ENCODE measurements at places on chromosomes 5 and 9.

DNA sequence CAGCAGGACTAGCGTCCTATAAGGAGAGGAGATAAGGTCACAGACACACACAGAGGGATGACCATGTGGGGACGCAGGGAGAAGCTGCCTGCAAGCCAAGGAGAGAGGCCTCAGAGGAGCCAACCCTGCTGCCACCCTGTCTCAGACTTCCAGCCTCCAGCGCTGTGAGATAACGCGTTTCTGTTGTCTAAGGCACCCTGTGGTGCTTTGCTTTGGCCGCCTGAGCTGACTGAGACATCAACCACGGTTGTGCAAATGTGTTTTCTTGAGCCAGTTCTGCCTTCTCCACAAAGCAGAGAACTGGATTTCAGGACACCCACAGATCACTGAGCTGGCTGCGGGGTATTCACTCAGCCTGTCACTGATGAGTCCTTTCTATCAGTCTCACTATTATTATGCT lies 149.1 kb downstream of the NXNL2 start:
- DNase-seq: no peak

- DNase-seq: no peak
Measured at GRCh38 chr5:64765804-64766504, 2.5 kb downstream of the SREK1IP1 start.

GRCh38 chr5:123617561-123617960 lies 105.6 kb downstream of the CSNK1G3 start:
- no peak for DNase-seq

GRCh38 chr5:69492391-69492922 lies at the start of gene OCLN:
TSS of gene OCLN (plus strand) at chr5:69492790. CDS start at chr5:69504245, 11,455 bp downstream.
- peak; percentile 42 for DNase-seq

- no peak for DNase-seq
Measured at GRCh38 chr9:89640361-89640760, 35.5 kb downstream of the GADD45G start.

DNA sequence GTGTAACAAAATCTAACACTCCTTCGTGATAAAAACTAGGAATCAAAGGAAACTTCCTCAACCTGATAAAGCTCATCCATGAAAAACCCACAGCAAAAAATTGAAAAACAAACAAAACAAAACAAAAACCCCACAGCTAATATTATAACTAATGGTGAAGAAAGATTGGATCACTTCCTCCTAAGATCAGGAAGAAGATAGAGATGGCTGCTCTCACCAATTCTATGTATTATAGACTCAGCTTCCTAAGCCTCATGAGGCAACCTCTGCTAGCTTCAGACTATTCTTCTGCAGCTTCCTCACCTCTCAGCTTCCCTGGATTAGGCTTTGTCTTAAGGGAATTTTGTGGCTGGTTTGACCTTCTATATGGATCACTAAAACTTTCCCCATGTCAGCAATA lies 40.1 kb downstream of the PHAX start:
- no peak for DNase-seq

DNA sequence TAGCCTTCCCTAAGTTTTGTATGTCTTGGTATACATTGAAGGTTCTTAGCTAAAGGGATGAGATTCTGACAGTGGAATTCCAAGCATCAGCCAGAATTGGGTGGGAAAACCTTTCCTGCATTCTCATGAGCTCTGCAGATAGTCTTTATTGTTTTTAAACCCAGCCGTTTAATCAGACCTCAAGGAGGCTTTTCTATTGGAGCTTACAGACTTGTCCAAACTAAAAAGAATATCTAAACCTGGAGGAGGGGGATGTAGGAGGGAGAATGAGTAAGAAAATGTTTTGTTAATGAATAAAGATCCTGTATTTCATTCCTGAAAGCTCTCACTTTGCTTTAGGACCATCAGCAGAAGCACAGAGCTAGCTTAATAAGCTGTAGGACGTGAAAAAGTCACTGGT lies 41.7 kb downstream of the EBF1 start:
- DNase-seq: no peak

DNA sequence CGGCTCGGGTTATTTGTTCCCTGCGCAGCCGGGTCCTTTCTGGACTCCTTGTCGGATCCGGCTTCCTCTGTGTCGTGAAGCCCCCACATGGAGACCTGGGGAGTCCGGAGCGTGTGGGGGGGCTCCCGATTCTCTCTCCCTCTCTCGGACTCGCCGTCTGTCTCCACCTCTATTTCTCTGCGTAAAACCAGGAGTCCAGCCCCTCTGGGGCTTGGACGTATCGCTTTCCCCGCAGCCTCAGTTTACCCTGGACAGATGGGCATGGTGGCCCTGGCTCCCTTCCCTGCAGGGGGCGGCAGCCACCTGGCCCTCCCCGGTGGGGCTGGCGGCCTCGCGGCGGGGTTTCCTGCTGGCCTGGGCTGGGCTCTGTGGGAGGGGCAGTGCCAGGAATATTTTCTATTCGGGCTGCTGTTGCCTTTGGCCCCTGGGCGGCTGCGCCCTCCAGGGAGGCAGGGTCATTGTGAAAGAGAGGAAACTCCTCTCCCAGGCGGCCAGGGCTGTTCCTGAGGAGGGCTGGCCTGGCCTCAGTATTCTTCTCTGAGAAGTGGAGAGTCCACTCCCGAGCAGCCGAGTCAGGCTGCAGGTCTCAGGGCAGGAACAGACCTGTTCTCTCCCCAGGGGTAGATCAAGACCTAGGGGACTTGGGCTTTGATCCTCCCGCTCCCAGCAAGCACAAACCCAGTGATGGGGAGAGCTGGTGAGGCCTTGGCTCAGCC lies 665 bp downstream of the ASS1 start:
- no peak for DNase-seq

- no peak for DNase-seq
Measured at GRCh38 chr5:80275347-80275746, 19.5 kb upstream of the SERINC5 start.

DNA sequence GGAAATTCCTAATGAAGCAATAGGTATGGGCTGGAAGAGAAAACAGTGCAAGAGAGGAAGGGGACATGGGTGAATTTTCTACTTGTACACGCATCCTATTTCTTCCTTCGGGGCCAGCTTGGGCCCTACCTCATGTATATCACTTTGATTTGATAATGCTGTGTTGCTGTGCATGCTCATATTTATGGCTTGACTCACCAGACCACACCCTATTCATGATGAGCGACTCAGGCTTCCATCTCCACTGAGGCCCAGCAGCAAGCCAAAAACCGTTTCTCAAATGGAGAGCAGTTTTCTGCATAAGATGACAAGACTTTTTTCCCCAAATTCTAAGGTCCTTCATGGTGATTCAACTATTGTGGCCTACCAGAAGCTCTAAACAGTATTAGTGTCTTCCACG lies 2039.1 kb upstream of the CDH9 start:
- DNase-seq: no peak

GRCh38 chr9:126384926-126385325 lies 58.3 kb downstream of the MVB12B start:
- DNase-seq: no peak

GRCh38 chr5:116347657-116348056 lies 227.0 kb downstream of the SEMA6A start:
- no peak for DNase-seq

DNA sequence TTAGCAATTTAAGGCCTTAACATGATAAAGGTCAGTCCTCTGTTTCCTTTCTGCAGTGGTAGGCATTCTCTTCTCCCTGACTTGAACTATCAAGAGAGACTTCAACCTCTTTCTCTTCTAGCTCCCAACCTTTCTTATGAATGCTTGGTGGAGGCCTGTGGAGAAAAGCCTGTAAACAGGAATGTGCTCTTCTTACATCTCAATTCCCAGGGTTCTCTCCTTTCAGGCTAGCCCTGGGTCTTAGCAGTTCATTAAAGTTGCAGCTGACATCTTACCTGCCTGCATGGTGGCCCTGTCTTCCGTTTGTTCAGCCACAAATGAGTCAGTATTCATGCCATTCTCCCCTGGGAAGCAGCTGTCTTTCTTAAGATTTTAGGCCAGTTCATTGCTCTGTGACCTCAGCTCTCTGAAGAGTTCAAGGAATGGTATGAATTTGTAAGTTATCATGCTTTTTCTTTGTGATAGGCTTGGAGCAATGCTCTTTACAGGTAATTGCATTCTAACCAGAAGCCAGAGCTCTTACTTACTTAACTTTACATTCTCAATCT lies 77.8 kb downstream of the ADCY2 start:
- DNase-seq: no peak
